ENCODE measurements at places on chromosomes 7 and 10.

GRCh38 chr7:111607621-111608020 lies 45.3 kb upstream of the IMMP2L start:
- no peak for DNase-seq

DNA sequence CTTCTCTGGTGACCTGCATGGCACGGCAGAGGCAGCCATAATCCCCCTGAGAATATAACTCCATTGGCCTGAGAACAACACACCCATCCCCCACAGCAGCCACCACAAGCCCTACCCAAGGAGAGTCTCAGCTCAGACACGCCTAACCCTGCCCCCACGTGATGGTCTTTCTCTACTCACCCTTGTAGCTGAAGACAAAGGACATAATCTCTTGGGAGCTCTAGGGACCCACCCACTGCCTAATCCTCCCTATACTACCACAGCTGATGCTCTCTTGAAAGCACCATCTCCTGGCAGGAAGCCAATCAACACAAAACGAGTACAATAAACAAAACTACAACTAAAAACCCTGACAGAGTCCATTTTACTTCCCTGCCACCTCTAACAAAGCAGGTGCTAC lies 30.7 kb upstream of the HPSE2 start:
- DNase-seq, result no peak

GRCh38 chr10:113915540-113915939 lies 61.1 kb downstream of the NHLRC2 start:
- no peak for DNase-seq

GRCh38 chr7:11831156-11831735 lies 752 bp downstream of the THSD7A start:
- DNase-seq, result peak; percentile 50

DNA sequence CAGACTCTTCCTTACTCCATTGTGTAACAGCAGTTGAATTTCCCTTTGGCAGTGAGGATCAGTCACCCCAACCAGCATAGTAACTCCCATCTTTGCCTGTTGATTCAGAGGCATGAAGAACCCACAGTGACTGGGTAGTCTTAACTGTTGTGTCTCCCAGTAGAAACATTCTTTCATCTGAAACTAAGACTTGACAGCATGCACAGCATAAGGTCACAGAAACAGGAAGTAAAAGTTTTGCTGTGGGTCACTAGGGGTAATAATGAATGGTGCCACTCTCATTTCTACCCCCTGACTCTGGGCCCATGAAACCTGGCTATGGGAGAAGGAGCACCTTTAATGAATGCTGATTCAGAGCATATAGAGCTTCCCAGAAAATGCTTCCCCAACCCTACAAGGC lies 8.3 kb upstream of the FRMPD2 start:
- no peak for DNase-seq

- DNase-seq, result no peak
These were observed 325.9 kb upstream of the FZD1 start for GRCh38 chr7:90938371-90938770.

GRCh38 chr10:6348096-6348874 lies 145.6 kb downstream of the PFKFB3 start:
- peak; percentile 75 for DNase-seq

DNA sequence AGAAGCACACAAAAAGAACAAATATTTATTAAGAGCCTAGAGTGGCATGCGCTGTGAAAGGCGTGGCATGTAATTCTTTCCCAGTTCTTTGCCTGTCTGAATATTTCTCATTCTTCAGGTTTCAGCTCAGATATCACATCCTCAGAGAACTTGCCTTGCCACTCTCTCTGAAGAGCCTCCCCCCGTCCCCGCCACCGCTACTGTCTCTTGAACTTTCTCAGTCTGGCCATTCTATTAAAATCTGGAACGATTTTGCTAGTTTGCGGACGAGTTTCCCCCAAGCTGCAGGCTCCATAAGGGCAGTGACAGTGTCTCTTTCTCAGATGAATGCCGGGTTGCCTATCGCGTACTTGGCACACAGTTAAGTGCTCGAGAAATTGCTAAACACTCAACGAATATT lies 787 bp upstream of the PLEKHA1 start:
- DNase-seq, result peak; percentile 77

DNA sequence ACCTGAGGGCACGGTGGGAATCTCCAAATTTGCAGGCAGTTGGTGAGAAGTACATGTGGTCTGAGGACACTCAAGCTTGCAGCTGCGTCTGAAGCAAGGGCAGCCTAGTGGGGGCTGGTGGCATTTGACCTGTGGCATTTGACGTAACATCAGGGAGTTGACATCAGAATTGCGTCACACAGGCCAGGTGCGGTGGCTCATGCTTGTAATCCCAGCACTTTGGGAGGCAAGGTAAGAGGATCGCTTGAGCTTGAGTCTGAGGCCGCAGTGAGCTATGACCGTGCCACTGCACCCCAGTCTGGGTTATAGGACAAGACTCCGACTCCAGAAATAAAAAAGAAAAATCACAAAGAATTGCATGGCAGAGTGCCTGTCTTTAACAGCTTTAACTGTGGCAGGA lies 25.6 kb upstream of the RBAK start:
- no peak for DNase-seq

GRCh38 chr7:46571996-46572395 lies 650.9 kb upstream of the IGFBP3 start:
- no peak for DNase-seq

DNA sequence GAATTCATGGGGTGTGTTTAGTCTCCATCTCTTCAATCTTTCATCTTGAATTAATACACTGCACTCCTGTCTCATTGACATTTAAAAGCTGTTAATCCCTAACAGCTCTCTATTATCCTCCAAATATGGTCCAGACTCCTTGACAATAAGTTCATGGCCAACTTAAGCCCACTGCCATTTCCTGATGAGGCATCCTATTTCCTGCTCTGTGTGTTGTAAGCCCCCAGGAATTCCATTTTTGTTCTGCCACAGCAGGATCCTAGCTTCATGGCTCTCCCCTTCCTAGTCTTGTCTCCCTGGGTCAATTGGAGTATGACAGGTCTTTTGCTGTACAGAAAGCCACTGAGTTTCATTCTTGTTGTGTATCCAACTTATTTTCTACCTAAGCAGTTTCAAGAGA lies 218.8 kb downstream of the OTUD1 start:
- no peak for DNase-seq

- no peak for DNase-seq
These were observed 545.1 kb upstream of the GALNT17 start for GRCh38 chr7:70586822-70587221.

DNA sequence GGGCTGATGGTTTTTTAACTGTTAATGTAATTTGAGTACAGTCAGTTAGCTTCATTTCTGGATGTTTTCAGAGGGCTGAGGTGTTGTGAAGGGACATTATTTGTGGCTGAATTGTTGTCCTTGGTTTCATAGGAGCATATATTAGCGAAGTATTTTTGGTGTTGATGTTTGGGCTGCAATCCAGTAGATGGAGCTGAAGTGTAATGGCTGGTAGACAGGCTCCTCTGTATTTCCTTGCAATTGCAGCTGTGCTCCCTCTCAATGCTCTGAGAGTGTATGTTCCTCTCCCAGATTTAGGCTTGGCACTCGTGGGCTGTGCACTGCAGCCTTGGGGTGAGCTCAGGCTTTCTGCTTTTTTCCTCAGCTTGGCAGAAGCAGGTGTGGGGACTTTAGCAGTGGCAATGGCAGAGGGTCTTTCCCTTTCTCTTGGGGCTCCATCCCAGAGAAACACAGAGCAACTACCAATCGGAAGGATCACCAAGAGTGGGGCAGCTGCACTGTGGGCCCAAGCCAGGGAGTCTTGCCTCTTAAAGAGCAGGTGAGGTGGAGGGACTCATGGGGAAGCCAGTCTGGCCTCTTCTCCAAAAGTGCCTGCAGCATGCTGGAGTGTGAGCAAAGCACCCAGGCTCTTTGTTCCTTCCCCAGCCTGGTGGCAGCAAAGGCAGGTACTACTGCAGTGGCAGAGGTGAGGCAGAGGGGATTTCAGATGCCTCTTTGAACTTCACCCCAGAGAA lies 544.4 kb downstream of the SH2D4B start:
- DNase-seq, result no peak

GRCh38 chr10:128514536-128514935 lies 388.3 kb upstream of the MKI67 start:
- no peak for DNase-seq

GRCh38 chr10:111988646-111989045 lies 194.9 kb downstream of the GPAM start:
- no peak for DNase-seq

DNA sequence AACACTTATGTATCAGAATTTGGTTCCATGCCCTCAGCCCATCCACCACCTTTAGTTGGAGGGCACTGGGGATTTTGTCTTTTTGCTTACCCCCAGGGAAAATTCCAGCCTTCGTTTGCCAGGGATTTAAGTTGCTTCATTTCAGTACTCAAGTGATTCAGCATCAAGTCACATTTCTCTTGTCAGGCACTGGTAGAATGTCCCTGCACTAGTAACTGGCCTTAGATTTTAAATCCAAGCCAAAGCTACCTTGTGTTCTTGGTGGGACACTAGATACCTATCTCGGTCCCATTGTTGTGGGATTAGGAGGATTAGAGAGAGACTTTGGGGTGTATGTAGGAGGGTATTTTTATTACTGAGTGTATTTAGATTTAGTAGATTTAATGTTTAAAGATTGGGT lies 613.1 kb downstream of the SUGCT start:
- no peak for DNase-seq

GRCh38 chr10:10490581-10490980 lies 527.1 kb upstream of the CELF2 start:
- no peak for DNase-seq

DNA sequence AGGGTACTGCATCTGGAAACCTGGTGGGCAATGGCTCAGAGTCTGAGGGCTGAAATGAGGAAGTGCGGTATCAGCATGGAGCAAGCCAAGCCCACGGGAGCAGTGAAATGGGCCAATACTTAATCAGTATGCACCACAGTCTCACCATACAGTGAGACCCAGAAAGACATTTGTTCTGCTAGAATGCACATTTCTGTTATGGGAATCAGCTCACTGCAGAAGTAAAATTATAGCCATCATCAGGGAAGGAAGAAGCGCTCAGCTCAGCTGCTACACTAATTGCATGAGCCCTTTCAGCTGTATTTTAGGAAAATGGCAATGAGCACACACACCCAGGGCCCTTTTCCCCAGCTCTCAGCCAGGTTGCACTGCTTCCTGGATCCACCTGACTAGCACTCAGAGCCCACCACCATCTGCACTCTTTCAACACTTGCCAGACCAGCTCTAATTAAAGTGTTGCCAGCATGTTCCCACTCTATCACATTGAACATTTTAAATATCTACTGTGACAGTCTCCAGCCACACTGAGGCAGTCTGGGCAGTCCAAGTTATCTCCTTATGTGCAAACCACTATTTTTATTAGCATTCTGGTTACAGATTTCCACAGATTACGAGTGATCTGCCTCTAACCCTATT lies 44.2 kb upstream of the PIK3AP1 start:
- no peak for DNase-seq

DNA sequence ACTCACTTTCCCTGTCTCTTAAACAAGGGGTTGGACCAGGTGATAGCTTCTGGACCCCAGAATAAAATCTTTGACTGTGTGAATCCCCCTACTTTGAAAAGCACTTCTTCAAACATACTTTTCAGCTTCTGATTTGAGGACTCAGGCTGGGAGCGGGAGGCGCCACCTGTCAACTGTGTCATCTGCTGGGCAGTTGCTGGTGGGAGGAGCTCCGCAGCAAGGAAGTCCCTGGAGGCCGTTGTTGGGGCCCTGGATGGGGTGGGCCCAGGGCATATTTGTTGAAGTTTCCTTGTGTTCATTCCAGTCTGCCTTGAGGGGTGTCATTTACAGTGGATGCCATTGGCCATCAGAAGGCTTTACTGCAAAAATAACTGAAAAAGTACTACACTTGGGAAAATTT lies 197.7 kb downstream of the CCDC3 start:
- DNase-seq, result no peak
